IPS-NIHi11 (cell line): ENCODE measurements at places on chromosomes 13 and 19.

DNA sequence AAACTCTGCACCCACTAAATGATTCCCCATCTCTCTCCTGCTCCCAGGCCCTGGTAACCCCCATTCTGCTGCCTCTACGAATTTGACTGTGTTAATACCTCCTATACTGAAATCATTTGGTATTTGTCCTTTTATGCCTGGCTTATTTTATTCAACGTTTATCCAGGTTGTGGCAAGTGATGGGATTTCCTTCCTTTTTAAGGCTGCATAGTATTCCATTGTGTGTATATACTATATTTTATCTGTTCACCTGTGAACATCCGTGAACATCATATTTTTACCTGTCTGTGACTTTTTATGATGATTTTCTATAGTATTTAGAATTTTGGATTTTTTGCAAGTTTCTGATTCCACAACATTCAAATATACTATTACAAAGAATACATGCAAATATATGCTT lies 13.9 kb upstream of the CEBPG start:
- no peak for DNase-seq

- DNase-seq: no peak
Measured at GRCh38 chr13:109454167-109454917, 332.0 kb downstream of the IRS2 start.

DNA sequence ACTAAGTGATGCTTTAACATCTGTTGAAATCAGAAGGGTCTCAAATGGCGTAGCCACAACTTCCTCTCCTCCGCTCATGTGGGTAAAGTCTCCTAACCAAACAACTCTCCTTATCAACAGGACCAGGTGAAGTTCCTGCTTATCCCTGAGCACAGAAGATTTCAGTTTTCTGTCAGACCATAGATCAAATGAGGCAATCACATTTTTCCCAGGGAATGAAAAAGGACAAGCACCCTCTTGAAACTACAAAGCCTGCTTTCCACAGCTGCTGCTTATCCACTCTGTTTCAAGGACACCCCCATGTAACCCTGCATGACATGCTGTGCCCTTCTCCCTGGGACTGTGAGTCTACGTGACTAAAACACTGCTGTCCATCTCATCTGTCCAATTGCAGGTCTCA lies 788.3 kb upstream of the SLITRK5 start:
- no peak for DNase-seq

- DNase-seq: no peak
Measured at GRCh38 chr19:5395556-5395955, 54.9 kb upstream of the PTPRS start.

DNA sequence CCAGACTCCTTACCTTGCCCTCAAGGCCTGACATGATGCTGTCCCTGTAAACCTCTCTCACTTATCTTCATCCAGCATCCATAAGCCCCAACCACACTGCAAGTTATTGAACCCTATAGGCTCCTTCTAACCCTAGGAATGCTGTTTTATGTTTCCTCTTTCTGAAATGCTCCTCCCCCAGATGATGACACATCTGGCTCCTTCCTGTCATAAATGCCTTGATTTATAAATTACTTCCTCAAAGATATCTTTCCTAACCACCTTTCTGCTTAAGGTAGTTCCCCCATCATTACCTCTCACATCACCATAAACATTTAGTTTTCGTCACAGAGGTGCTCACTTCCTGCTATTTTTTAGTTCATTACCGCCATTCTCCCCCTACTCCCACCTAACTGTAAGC lies 12.3 kb downstream of the RUBCNL start:
- no peak for DNase-seq
